ENCODE measurements at places on chromosomes 6 and 20.

- no peaks in the 10 kb centered on the region for H3K4me1 ChIP-seq
- peak; percentile 91 for DNase-seq
- no peaks in the 10 kb centered on the region for H3K27me3 ChIP-seq
- no peaks in the 10 kb centered on the region for H3K36me3 ChIP-seq
Measured at GRCh38 chr6:39166189-39166911, 51.4 kb upstream of the SAYSD1 start.

GRCh38 chr6:36025260-36025931 is 955 bp upstream of the SLC26A8 start:
- H3K27me3 ChIP-seq = no peaks in the 10 kb centered on the region
- H3K36me3 ChIP-seq = no peaks in the 10 kb centered on the region
- H3K4me1 ChIP-seq = no peaks in the 10 kb centered on the region
- H3K4me3 ChIP-seq = no peak overlapping the region
- DNase-seq = no peak

DNA sequence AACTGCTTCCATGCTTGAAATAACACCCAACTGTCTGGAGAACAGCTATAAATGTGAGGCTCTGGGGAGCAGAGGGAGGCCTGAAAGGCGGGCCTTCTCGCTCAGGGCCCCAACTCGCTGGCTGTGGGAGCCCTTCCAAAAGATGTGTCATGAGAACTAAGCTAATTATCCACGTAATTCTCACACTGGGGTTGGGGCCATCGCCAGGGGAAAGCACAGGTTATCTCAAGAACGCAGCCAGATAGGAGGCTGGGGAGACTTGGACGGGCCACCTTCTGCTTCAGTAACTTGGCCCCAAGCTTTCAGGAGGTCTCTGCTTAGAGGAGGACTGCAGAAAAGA is 1.6 kb downstream of the PXDC1 start:
- H3K36me3 ChIP-seq = no peaks in the 10 kb centered on the region
- H3K4me3 ChIP-seq = no peak overlapping the region
- DNase-seq = peak; percentile 51

DNA sequence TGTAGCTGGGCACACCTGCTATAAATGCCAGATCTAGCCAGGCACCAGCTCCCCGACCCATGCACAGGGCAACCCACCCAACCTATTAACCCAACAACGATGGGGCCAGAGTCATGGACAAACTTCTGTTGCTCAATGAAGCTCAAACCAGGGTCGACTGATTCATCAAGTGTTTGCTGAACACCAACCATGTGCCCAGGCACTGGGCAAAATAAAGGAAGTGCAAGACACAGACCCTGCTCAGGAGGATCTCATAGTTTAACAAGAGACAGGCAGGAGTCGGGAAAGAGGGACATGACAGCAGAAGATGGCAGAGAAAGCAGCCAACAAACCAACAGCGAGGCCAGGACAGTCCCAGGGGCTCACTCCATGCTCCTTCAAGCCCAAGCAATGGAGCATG is 18.8 kb downstream of the KCNK5 start:
- no peak overlapping the region for H3K27ac ChIP-seq
- peaks cover 32% of the 10 kb centered on the region for H3K4me1 ChIP-seq
- H3K4me3 ChIP-seq = no peak overlapping the region
- no peak for DNase-seq

DNA sequence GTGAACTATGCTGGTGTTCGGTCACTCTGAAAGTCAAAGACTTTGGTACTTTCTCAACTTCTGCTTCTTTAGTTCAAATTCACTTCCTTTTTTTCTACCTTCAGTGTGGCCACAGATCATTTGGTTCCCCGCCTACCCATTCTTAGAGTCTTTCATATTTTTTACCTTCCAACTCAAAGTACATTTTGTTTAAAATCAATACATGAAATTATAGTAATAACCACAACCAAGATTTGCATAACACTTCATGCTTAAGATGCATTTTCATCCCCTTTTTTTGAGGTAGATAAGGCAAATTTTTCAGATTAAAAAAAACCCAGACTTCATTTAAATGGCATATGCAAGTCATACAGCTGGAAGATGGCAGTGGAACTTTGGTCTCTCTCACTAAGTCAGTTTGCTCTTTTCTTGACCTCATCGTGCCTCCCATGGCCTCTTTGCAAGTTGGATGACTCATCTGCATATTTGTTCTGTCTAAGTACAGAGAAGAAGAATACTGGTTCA is 11.9 kb upstream of the CNR1 start:
- no peaks in the 10 kb centered on the region for H3K27me3 ChIP-seq
- peak; percentile 29 for DNase-seq
- no peak overlapping the region for H3K27ac ChIP-seq
- no peak overlapping the region for H3K4me3 ChIP-seq
- H3K4me1 ChIP-seq = no peaks in the 10 kb centered on the region

DNA sequence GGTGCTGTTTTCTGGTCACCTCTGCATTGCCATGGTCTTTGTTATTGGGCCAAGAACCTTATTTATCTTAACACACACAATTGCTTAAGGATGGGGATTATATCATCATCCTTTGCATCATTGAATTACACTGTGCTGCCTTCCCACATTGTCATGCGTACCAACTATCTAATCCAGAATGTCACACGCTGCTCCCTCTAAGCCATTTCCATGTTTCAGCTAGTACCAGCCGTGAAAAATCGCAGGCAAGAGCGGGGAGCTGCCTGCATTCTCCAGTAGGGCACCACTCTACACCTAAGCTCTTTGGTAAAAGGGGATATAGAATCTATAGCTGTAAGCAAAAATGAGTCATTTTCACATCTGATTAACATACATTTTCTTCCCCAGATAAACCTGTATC is 277.0 kb downstream of the PRL start:
- H3K36me3 ChIP-seq = no peaks in the 10 kb centered on the region
- H3K4me3 ChIP-seq = no peak overlapping the region
- DNase-seq = no peak
- H3K4me1 ChIP-seq = no peaks in the 10 kb centered on the region
- no peak overlapping the region for H3K27ac ChIP-seq

DNA sequence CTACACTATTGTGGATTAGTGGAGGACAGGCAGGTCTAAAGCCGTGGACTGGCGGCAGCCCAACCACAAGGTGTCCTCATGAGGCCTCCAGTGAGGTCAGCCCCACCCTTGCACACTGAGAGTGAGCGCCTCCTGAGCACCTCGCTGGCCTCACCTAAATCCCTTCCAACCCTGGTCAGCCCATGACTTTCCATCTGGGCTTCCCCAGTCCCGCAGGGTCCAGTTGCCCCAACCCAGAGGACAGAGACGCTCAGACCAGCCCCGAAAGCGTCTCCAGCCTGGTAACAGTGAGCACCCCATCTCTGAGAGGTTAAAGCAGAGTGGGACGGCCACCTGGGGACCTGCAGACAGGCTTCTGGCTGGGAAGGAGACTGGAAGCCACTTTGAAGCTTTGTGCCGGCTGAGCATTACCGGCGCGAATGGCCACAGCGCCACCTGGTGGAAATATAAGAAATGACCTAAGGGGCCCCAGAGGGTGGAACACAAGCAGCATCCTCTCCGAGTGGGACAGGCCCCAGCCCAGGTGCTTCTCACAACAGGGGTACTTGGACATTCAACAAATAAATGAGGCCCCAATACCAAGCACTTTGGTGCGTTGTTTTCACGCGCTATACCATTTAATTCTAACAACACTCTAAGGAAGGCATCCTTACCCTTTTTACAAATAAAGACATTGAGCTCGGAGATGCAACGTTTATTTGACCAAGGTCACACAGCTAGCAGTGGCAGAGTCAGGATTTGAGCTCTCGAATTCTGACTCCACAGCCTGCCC is 65.7 kb upstream of the TOP1 start:
- H3K27ac ChIP-seq = no peak overlapping the region
- DNase-seq = peak; percentile 83
- H3K4me3 ChIP-seq = no peak overlapping the region
- H3K27me3 ChIP-seq = no peaks in the 10 kb centered on the region

GRCh38 chr6:38909015-38909730 is 139.4 kb upstream of the GLP1R start:
- H3K27ac ChIP-seq = no peak overlapping the region
- DNase-seq = no peak
- H3K27me3 ChIP-seq = no peaks in the 10 kb centered on the region
- H3K36me3 ChIP-seq = no peaks in the 10 kb centered on the region

GRCh38 chr6:32578962-32579361 is 10.7 kb downstream of the HLA-DRB1 start:
- no peaks in the 10 kb centered on the region for H3K36me3 ChIP-seq
- H3K4me3 ChIP-seq = no peak overlapping the region
- DNase-seq = no peak
- H3K4me1 ChIP-seq = no peaks in the 10 kb centered on the region

DNA sequence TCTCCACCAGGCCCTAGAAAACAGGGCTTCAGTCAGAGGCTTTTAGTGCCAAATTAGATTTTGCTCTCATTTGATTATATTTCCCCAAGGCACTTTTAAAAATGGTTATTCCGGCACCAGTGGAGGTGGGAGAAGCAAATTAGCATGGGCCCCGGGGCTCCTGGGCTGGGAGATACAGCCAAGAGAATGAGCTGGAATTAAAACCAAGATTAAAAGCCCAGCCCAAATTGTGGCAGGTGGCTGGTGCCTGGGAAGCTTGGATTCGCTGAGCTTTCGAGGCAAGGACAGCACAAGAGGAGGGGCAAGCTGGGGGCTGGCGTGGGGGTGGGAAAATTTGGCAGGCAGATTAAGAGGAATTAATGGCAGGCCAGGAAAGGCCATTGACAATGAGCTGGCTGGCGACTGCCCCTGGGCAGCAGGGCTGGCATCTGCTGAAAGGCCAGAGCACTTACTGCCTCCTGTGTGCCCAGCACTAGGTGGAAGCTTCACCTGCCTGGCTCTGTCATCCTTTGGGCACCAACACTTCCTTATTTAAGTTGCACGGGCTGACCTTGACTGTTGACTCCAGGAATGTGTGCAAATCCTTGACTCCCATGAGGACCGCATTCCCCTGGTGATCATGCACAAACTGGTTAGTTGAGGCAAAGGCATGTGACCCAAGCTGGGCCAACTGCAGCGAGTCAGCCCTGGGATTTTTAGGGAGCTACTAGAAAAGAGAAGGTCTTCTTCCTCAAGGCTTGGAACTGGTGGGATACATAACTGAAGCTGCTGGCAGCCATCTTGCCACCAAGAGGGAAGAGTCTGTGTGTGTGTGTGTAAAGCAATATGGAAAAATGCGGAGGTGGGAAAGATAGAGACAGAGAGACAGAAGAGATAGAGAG is 76.1 kb downstream of the SULF2 start:
- no peaks in the 10 kb centered on the region for H3K36me3 ChIP-seq
- DNase-seq = no peak
- H3K4me3 ChIP-seq = no peak overlapping the region
- H3K27ac ChIP-seq = no peak overlapping the region
- H3K27me3 ChIP-seq = no peaks in the 10 kb centered on the region

- H3K4me1 ChIP-seq = no peaks in the 10 kb centered on the region
- H3K4me3 ChIP-seq = no peak overlapping the region
- no peak overlapping the region for H3K27ac ChIP-seq
- H3K27me3 ChIP-seq = no peaks in the 10 kb centered on the region
- H3K36me3 ChIP-seq = no peaks in the 10 kb centered on the region
Measured at GRCh38 chr20:6160736-6161135, 37.9 kb upstream of the FERMT1 start.
